Cortex of kidney (tissue), 1 donor: ENCODE measurements at places on chromosomes 11 and 22.

DNA sequence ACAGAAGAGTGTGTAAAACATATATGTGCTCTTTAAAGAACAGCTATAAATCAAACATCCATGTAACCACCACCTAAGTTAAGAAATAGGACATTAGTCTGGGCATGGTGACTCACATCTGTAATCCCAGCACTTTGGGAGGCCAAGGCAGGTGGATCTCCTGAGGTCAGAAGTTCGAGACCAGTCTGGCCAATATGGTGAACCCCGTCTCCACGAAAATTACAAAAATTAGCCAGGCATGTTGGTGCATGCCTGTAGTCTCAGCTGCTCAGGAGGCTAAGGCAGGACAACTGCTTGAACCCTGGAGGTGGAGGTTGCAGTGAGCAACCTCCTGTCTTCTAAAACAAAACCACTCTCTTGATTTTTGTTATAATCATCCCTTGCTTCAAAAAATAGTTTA, 103.3 kb downstream of the LRRC32 start:
- no peak for DNase-seq

- DNase-seq, result no peak
Observed at GRCh38 chr11:59097113-59097708, 9.8 kb upstream of the FAM111B start.

GRCh38 chr11:8596504-8597046, 2.5 kb upstream of the STK33 start:
- no peak for DNase-seq

DNA sequence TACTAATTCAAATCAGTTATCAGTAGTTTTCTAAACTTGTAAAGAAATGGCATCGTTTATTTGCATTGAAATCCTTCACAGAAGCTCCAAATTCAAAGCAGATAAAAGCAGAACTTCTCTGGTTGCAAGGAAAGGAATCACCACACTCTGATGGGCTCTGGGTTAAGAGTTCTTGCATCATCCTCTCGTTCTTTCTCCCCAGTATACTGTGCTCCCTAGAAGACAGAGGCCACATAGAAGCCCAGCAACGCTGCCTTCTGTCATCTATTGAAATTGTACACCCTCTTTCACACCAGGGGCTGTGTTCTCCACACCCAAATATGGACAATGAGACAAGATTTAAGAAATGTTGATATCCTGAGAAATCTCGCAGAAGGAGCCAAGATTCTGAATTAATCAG, 29.3 kb downstream of the FAT3 start:
- DNase-seq, result no peak

GRCh38 chr11:10072142-10072541, 221.9 kb downstream of the SBF2 start:
- DNase-seq, result no peak

GRCh38 chr11:65446446-65447277, 24.1 kb downstream of the NEAT1 start:
- no peak for DNase-seq

GRCh38 chr11:110337570-110338193, 41.3 kb upstream of the RDX start:
- no peak for DNase-seq

GRCh38 chr11:61041755-61042518, 60.4 kb upstream of the CD5 start:
- no peak for DNase-seq

GRCh38 chr11:77346906-77347603, 45.6 kb upstream of the GDPD4 start:
- DNase-seq, result no peak

DNA sequence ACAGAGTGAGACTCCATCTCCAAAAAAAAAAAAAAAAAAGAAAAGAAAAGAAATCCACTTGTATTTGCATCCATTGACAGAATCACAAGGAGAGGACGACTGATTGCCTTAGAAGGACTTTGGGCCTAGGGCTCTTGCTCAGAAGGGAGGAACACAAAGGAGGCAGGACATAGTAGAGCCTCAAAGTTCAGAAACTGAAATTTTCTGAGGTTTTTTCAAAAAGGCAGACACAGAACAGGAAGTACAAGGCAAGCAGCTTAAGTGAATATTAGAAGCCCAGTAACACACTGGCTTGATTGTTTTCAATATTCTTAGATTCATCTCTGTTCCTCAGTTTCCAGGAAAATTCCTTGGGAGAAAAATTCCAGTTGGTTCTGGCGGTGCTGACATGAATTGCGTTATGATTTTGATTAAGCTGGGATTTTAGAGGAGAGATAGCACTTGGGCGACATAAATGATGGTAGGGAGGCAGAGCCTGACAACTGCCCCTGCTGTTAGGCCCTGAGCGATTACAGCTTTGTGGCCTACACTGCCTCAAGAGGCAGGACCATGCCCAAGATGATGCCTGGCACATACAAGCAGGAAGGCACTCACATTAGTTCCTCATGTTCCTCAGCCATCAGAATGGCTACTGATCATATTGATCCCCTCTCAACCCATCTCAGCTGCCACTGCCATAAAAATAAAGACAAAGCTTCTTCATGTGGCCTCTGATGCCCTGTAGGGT, 15.3 kb downstream of the CLPB start:
- no peak for DNase-seq

- no peak for DNase-seq
Observed at GRCh38 chr22:37340331-37341262, 58.3 kb downstream of the CYTH4 start.

- no peak for DNase-seq
Observed at GRCh38 chr11:84212468-84213390, 926.6 kb upstream of the CCDC90B start.

- DNase-seq, result no peak
Observed at GRCh38 chr11:8956860-8957259, 7.4 kb downstream of the TMEM9B start.

DNA sequence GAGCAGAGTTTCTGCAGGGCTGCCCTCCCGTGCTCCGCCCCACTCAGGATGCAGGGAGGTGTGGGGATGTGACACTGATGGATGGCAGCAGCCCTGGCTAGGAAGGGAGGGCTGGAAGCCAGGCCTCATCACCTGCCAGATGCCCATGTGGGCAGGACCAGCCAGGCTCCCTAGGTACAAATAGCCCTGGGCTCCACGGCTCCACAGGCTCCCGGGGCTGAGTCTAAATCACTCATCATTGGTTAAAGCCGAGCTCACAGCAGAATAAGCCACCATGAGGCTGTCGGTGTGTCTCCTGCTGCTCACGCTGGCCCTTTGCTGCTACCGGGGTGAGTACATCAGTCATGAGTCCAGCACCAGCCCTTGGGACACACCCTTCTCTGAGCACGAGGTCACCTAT, at the start of gene SCGB1D1:
Gene SCGB1D1, plus strand, starts transcription at position 206 of the 400 bp plus-strand sequence. Its CDS starts 69 bp downstream, at position 275.
- no peak for DNase-seq

DNA sequence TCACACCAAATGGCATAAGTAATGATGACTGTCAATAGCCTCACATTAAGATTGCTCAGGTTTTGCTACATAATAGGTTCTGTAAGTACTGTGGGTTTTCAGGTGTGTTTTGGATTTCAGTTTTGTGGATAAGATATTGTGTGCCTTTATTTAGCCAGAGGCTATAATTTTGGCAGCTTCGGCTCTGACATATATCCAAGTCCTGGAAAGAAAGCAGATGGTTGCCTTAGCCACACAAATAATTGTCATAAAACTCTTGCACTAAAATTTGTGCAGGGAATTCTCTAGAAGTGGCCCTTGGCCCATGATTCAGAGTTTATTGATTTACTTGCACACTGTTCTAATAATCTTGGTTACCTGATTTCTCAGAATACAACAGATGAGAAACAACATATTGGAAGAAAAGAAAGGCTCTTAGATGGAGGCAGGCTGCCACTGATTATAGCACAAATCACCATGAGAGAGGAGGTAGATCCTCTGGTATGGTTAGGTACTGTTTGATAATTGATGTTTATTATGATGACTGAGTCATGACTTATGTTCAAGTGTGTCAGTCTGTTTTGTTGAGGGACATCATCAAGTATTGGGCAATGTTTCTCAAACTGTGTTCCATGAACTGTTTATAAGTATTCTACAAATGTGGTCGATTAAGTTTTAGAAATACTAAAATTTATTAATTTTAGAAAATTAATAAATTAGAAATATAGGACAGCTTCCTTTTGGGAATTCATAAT, 9.6 kb downstream of the REXO2 start:
- DNase-seq, result no peak

DNA sequence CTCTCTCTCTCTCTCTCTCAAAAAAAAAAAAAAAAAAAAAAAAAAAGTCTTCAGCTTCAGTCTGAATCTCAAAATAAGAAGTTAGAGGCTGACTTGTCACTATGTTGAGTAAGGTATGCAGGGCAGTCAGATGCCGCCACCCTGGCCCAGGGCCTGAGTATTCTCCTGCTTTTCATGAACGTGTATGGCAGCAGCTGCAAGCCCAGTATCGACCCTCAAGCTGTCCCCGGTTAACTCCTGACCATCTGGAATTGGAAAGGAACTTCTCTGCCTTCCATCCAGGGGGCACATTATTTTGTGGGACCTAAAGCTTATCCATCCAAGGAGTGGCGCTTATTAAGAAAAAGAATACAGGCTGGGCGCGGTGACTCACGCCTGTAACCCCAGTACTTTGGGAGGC, 11.4 kb downstream of the MRGPRD start:
- DNase-seq, result no peak

GRCh38 chr11:70671611-70672010, 273.3 kb downstream of the CTTN start:
- no peak for DNase-seq

GRCh38 chr22:27136596-27136995, 479.2 kb downstream of the MIAT start:
- no peak for DNase-seq

- DNase-seq, result no peak
Observed at GRCh38 chr22:30640361-30640760, 4.8 kb downstream of the SLC35E4 start.

DNA sequence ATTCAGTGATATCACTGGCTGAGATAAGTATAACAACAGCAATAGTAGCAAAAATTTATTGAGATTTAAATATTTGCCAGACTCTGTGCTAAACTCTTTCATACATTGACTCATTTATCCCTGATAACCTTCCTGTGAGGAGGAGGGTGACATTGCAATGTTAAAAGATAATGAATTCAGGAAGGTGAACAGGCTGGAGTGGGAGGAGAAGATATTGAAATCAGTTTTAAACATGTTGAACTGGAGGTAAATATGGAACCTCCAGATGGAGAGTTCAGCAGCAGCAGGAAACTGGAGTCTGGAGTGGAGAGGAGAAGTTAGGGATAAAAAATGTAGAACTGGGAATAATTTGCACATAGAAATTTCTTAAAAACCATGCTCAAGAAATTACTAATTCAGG, 142.0 kb upstream of the FAT3 start:
- no peak for DNase-seq

- no peak for DNase-seq
Observed at GRCh38 chr11:58564231-58564630, 11.4 kb downstream of the LPXN start.

DNA sequence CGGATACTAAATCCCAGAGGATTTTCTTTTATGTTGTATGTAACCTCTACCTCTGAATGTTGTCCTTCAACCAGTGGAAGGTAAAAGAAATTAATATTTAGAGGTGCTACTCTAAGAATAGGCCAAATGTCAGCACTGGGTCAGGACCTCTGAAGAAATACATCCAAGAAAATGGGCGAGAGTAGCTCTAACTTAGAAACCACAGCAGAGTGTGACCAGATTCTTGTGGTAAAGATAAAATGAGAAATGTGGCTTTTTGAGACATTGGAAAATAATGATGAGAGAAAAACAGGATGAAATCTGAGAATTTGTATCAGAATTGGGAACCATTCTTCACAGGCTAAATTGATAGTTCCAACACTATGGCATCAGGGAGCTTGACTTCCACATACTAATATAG, 63.5 kb downstream of the CSTPP1 start:
- no peak for DNase-seq

- no peak for DNase-seq
Observed at GRCh38 chr22:30804626-30805025, 110.0 kb downstream of the OSBP2 start.

- no peak for DNase-seq
Observed at GRCh38 chr22:27133681-27134314, 476.4 kb downstream of the MIAT start.

- no peak for DNase-seq
Observed at GRCh38 chr11:34267013-34267412, 90.8 kb downstream of the ABTB2 start.

GRCh38 chr11:12587333-12587991, 86.8 kb upstream of the TEAD1 start:
- no peak for DNase-seq

DNA sequence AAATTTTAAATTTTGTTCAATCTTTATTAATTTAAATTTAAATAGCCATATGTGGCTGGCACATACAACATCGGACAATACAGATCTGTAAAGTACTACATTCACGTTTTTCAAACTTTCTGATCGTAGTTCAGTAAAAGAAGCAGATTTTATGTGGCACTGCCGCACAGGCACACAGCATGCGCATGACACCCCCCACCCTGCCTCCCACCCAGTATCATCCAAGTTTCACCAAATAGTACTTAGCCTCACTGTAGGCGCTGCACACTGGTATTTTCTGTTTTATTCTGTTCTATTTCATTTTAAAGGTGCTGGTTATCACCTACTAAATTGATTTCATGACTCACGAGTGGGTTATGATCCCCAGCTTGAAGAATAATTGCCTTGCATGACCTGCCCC, 159.9 kb downstream of the HIPK3 start:
- no peak for DNase-seq

DNA sequence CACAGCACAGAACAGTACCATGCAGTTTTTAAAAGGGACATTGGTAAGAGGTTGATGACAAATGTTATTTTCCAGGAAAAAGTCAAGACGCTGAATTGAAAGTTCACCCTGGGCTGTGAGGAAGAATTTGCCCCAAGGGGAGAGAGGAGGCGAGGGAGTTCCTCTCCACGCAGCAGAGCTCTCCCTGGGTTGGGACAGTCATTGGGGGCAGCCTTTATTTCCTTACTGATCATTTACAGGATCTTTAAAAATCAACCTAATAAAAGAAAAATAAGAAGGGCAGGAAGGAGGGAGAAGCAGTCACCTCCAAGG, 49.9 kb upstream of the WNT7B start:
- DNase-seq, result no peak

DNA sequence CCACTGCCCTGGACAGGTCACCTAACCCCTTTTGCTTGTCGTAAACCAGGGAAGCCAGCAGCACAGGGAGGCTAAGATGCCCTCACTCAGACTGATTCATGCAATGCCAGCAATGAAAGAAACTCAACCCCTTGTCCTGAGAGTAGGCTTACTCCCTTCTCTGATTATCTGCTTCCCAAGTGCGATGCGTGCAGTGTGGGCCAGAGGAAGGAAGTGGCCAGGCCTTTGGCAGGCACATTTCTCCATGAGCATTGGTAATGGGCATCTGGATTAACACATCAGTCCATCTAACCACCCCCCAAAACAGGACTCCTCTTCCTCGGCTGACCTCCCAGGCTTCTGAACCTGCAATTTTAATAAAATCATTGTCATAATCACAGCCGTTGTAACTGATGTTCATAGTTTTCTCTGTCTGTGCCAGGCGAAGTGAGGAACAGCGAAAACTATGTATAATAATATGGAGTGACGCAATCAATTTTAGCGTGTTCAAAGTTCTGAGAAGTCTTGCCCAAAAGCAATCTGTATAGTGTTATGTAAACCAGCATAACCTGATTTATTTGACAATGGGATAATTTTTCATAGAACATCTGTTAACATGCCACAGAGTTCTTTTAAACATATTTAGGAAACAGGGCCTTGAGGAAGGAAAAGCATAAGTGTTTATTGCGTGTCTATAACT, 33.9 kb downstream of the TST start:
- DNase-seq, result no peak
